Immature natural killer cell (primary cell): ENCODE measurements at places on chromosomes 7 and 10. TPM values are rescaled to one million over a fixed set of nuclear protein-coding genes. Genes with fewer than 3 reads are reported as not detected.

DNA sequence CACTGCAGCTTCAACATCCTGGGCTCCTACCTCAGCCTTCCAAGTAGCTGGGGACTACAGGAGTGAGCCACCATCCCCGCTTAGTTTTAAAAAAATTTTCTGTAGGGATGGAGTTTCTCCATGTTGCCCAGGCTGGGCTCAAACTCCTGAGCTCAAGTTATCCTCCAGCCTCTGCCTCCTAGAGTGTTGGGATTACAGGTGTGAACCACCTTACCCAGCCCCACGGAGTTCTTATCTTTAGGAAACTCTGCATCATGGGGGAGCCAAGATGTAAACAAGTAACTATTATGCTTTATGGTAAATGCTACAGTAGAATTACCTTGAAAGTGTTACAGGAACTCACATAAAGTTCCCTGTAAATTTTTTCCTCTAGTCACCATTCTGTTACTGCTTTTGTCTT, 65.3 kb downstream of the PHTF2 start:
- H3K4me3 ChIP-seq = no peak overlapping the region
- H3K4me1 ChIP-seq = peaks cover 8% of the 10 kb centered on the region
- H3K36me3 ChIP-seq = no peaks in the 10 kb centered on the region

- H3K4me3 ChIP-seq = no peak overlapping the region
- H3K36me3 ChIP-seq = no peaks in the 10 kb centered on the region
- DNase-seq = no peak
- no peak overlapping the region for H3K27ac ChIP-seq
- peaks cover 4% of the 10 kb centered on the region for H3K27me3 ChIP-seq
These were observed 184.4 kb downstream of the GRID1 start for GRCh38 chr10:86182150-86182549.

The ITPRID1 gene
- not detected for polyA plus RNA-seq

DNA sequence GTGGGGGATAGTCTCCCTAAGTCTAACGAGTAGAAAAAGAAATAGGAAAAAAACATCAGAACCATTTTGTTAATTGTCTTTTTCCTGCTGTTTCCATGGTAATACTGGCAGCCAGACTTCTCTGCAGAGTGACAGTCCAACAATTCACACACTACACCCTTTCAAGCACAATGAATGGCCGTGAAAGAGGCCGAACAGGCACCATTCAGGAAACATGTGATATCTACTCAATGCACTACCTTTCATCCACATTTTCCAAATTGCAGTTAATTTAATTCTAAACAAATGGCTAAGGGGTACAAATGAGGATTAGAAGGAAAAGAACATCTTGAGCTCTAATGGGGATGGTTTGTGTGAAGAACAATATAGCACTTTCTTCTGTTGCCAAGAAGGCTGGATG, 358.5 kb upstream of the ANKRD30A start:
- no peak overlapping the region for H3K27ac ChIP-seq
- DNase-seq = no peak

DNA sequence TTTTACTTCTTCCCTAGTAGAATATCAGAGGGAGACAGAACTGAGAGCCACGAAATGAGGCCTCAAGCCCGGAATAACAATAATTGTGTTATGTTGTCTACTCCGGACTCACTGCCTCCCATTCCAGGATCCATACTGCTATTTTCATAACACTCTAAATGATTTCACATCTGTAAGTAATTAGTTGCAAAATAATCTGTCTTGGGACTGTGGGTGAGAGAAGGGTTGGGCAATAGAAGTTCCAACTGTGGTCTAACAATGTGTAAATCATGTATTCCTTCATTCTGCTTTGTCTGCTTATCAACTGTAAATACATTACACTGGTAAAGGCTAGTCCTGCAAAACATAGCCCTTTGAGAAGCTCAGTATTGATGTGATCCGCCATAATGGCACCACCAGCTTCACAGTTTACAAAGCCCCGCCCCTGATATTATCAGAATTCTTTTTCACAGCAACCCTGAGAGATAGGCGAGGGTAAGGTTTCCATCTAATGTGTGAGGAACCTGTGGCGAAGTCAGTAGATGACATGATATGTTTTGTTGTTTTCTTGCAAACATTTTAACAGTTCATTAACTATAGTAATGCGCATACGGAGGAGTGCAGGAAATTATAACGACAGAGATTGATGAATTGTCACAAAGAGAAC, 265.7 kb upstream of the BMPER start:
- peak; percentile 22 for DNase-seq
- peak overlapping the region; percentile 19 for H3K4me3 ChIP-seq
- no peaks in the 10 kb centered on the region for H3K27me3 ChIP-seq
- H3K36me3 ChIP-seq = peaks cover 41% of the 10 kb centered on the region

DNA sequence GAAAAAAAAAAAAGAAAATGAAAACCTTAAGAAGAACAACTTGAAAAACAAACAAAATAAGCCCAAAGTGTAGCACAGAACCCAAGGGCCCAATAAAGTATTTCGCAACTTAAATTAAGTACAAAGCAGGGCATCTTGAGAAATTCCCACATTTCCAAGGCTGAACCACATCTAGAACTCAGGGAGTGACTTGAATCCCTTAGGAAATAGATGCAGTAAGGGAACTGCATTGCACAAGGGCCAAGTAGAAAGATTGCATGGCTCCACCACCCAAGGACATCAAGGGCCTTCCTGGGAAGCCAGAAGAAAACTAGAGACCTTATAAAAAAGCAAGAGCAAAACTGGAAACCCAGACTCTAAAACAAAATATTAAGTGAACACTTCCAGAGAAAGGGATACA, 352.7 kb downstream of the CXCL12 start:
- no peak for DNase-seq
- H3K4me3 ChIP-seq = no peak overlapping the region
- no peaks in the 10 kb centered on the region for H3K27me3 ChIP-seq
- no peak overlapping the region for H3K27ac ChIP-seq
- H3K36me3 ChIP-seq = no peaks in the 10 kb centered on the region
- no peaks in the 10 kb centered on the region for H3K4me1 ChIP-seq

- H3K27me3 ChIP-seq = no peaks in the 10 kb centered on the region
- peaks cover 12% of the 10 kb centered on the region for H3K36me3 ChIP-seq
- no peak for DNase-seq
- H3K27ac ChIP-seq = no peak overlapping the region
- H3K4me1 ChIP-seq = no peaks in the 10 kb centered on the region
- H3K4me3 ChIP-seq = no peak overlapping the region
These were observed 51.0 kb downstream of the ORC5 start for GRCh38 chr7:104156842-104157277.

The ELAPOR2 gene
- 1.2 TPM for polyA plus RNA-seq

GRCh38 chr10:4280461-4281189, 495.6 kb upstream of the KLF6 start:
- H3K27ac ChIP-seq = no peak overlapping the region
- peaks cover 2% of the 10 kb centered on the region for H3K27me3 ChIP-seq
- no peaks in the 10 kb centered on the region for H3K36me3 ChIP-seq
- no peak for DNase-seq
- no peak overlapping the region for H3K4me3 ChIP-seq

The GIMAP4 gene
- 420 TPM for polyA plus RNA-seq

The ADAM8 gene
- 294 TPM for polyA plus RNA-seq

The MYH16 gene
- not detected for polyA plus RNA-seq

- H3K4me3 ChIP-seq = no peak overlapping the region
- DNase-seq = no peak
- peaks cover 24% of the 10 kb centered on the region for H3K4me1 ChIP-seq
These were observed 6.5 kb downstream of the MDH2 start for GRCh38 chr7:76054123-76055120.

GRCh38 chr10:70115948-70116682, 16.5 kb downstream of the AIFM2 start:
- no peaks in the 10 kb centered on the region for H3K27me3 ChIP-seq
- H3K4me1 ChIP-seq = peaks cover 9% of the 10 kb centered on the region
- peaks cover 26% of the 10 kb centered on the region for H3K36me3 ChIP-seq
- DNase-seq = peak; percentile 56

- no peaks in the 10 kb centered on the region for H3K36me3 ChIP-seq
- H3K4me1 ChIP-seq = no peaks in the 10 kb centered on the region
- no peak for DNase-seq
- no peak overlapping the region for H3K4me3 ChIP-seq
- peaks cover 8% of the 10 kb centered on the region for H3K27me3 ChIP-seq
These were observed 489.1 kb upstream of the PODXL start for GRCh38 chr7:132045481-132045980.

GRCh38 chr7:148939128-148939755, 55.2 kb upstream of the EZH2 start:
- H3K27ac ChIP-seq = no peak overlapping the region
- DNase-seq = no peak
- H3K4me3 ChIP-seq = no peak overlapping the region
- peaks cover 11% of the 10 kb centered on the region for H3K27me3 ChIP-seq
- H3K36me3 ChIP-seq = no peaks in the 10 kb centered on the region
- H3K4me1 ChIP-seq = peaks cover 17% of the 10 kb centered on the region

GRCh38 chr7:37337522-37337921, 111.1 kb downstream of the ELMO1 start:
- no peak overlapping the region for H3K4me3 ChIP-seq
- no peak overlapping the region for H3K27ac ChIP-seq
- peaks cover 22% of the 10 kb centered on the region for H3K36me3 ChIP-seq
- peaks cover 22% of the 10 kb centered on the region for H3K4me1 ChIP-seq

DNA sequence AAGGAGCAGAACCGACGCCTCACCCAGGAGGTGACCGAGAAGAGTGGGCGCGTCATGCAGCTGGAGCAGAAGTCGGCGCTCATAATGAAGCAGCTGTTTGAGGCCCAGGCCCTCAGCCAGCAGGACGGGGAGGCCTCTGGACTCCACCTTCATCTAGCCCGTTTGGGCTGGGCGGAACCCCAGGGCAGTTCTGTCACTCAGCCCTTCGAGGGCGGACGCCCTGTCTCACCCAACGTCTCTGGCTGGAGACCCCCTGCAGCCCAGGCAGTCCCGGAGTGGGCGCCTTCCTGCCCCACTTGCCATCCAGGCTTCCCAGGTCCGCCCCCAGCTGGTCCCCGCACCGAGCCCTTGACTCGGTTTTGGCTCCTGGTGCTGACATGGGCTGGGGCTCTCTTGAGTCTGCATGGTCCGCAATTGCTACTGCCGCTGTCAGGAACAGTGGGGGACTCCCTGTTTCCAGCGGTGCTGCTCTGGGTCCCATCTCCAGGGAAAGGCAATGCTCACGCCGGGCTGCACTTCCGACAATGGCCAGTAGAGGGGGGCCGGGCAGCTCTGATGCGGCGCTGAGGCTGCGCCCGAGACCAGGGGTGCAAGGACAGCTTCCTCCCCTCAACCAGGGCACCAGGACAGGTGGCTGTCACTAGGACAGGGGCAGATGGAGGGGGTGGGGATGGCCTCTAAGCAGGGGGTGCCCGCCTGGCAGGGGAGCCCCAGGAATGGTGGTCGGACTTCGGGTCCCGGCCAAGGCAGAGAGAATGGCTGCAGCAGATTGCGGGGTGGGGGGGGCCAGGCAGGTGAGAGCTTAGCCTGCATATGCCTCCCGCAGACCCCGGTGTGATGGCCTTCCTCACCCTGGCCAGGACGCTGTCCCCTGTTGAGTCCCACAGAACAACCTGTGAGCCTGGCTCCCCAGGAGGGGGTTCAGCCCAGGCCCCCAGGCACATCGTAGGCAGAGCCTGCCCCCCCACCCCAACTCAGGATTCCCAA, 71.2 kb upstream of the KCTD7 start:
- no peaks in the 10 kb centered on the region for H3K27me3 ChIP-seq
- H3K4me1 ChIP-seq = peaks cover 6% of the 10 kb centered on the region
- H3K4me3 ChIP-seq = no peak overlapping the region

DNA sequence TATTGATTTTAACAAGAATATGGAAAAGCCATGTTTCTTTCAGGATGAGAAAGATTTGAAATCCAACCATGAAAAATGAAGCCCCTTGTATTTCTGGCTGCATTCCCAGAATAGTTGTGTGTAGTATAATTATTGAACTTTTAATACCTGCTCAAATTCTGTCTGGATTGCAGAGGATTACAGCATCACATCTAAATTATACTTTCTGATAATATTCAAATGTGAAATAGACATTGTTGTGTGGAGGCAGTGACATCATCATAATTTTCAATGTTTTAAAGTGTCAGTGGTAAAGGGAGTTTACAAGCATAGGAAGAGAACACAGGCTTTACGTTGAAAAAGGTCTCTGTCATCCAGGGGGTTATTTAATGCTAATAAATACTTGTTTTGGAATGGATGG, 93.4 kb downstream of the POLL start:
- no peak overlapping the region for H3K4me3 ChIP-seq
- DNase-seq = no peak
- peaks cover 1% of the 10 kb centered on the region for H3K4me1 ChIP-seq
- H3K36me3 ChIP-seq = no peaks in the 10 kb centered on the region

- H3K36me3 ChIP-seq = no peaks in the 10 kb centered on the region
- no peak for DNase-seq
- H3K4me3 ChIP-seq = no peak overlapping the region
- H3K27ac ChIP-seq = no peak overlapping the region
- peaks cover 3% of the 10 kb centered on the region for H3K27me3 ChIP-seq
These were observed 10.5 kb upstream of the CXCL12 start for GRCh38 chr10:44395396-44395795.

- H3K4me3 ChIP-seq = no peak overlapping the region
- H3K27ac ChIP-seq = no peak overlapping the region
- H3K27me3 ChIP-seq = no peaks in the 10 kb centered on the region
- no peak for DNase-seq
- peaks cover 9% of the 10 kb centered on the region for H3K36me3 ChIP-seq
These were observed 83.5 kb downstream of the SPDYE5 start for GRCh38 chr7:75575488-75576121.
